ENCODE measurements at places on chromosomes 12 and 14.

DNA sequence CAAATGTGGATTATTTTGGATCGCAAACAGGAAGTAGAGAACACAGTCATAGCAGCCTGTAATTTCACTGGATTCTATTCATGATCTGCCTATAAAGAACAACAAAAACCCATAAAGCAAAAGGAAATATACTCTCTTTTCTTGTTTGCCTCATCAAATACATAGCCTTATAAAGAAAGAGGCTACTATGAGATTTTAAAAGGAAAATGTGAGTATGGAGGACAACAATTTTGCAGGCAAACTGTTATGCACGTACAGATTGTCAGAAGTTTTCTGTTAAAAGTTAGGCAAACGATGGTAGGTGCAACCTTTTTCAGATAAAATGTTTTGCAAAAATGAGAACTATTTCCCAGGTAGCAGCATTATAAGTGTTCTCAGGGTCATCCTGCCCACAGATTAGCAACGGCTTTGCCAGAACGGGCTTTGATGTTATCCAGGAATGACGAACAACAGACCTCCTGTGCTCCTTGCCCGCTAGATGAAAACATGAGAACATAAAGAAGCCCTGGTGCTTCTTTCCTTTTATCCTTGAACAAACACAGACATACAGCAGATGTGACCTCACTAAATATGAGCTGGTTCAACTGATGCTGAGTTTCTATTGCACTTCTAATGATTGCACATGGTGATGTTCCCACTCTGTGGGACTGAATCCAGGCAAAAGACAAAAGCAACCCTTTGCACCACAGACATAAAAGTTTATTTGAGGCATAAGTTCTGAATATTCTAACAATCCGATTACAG, 88.1 kb downstream of the ITPR2 start:
- no peak for DNase-seq

DNA sequence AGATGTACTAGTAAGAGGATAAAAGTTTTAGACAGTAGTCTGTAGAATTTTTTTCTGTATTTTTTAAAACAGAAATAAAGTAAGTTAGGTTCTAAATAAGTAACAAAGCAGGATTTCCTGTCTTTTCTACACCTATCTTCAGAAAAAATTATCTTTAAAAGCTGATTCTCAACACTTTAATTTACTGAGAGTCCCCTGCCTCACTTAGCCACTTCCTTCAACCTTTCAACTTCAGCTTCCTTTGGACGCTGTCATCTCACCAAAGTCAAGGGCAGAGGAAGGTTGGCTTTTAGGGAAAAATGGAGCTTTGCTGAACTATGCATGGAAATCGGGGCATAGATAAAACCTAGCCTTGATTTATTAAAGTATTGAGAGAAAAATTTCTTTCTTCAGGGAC, 44.9 kb upstream of the CERS5 start:
- DNase-seq = no peak

- no peak for DNase-seq
These were observed 20.1 kb downstream of the KLRK1 start for GRCh38 chr12:10369557-10370415.

DNA sequence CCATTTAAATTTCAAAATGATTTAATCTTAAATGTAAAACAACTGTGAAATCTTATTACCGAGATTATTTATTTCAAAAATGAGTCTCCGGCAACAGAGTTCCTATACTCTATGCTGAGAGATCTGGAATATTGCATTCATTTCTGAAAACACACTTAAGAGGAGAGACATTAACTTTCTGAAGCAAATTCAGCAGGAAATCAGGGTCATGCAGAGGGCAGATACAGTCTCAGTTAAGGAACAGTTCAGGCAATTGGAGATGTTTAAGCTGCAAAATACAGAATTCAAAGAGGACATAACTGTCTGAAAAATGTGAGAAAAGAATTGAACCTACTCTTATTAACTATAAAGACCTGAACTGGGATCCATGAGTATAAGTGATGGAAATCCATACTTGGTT, 320.7 kb downstream of the PAWR start:
- DNase-seq = no peak

GRCh38 chr12:42473130-42473529, 116.4 kb downstream of the PRICKLE1 start:
- DNase-seq = no peak

GRCh38 chr14:35352274-35353233, 52.0 kb downstream of the NFKBIA start:
- no peak for DNase-seq

DNA sequence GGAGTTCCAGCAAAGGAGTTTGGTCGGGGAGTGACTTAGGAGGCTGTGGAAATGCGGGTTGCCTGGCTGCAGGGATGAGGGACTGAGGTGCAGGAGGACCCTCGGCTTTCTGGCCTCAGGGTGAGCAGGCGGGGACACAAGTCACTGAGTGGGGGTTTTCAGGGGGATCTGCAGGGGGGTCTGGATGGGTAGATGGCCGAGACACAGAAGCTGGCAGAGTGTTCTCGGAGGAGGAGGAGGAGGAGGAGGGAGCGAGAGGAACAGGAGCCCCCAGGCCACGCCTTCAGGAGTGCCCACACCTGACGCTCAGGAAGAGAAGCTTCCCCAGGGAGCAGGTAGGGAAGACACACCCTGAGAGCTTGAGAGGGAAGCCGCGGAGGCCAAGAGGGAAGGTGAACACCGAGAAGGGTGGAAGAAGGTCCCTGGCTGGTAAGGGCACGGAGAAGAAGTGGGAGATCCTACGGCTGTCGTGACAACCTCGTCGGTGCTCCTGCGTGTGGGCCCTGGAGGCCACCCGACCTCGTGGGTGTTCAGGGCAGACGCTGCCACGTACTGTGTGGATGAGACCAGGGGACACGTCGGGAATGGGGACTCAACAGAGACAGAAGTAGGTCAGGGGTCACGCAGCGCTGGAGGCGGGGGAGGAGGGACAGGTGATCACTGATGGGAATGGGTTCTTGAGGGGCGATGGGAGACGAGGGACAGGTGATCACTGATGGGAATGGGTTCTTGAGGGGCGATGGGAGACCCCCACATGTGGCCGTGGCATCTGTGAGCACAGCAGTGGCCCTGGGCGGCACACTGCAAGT, 109.4 kb downstream of the PIWIL1 start:
- DNase-seq = no peak

Measured in stimulated activated CD4-positive, alpha-beta T cell treated with anti-CD3 and anti-CD28 coated beads, Interleukin-2, amount 100 ng/mL, for 48 hours (primary cell).